ENCODE measurements at places on chromosomes 7 and 10.

- peak; percentile 12 for DNase-seq
Observed at GRCh38 chr10:120634659-120635058, 177.6 kb downstream of the PLPP4 start.

GRCh38 chr10:67663449-67664087 lies 32.4 kb downstream of the CTNNA3 start:
- no peak for DNase-seq

GRCh38 chr10:8129438-8129837 lies 75.0 kb downstream of the GATA3 start:
- no peak for DNase-seq

- DNase-seq, result no peak
Observed at GRCh38 chr7:5177060-5177459, 13.0 kb upstream of the WIPI2 start.

GRCh38 chr7:122556873-122557542 lies 141.9 kb downstream of the RNF133 start:
- DNase-seq, result no peak

GRCh38 chr7:90484706-90485105 lies 15.3 kb downstream of the PTTG1IP2 start:
- no peak for DNase-seq

DNA sequence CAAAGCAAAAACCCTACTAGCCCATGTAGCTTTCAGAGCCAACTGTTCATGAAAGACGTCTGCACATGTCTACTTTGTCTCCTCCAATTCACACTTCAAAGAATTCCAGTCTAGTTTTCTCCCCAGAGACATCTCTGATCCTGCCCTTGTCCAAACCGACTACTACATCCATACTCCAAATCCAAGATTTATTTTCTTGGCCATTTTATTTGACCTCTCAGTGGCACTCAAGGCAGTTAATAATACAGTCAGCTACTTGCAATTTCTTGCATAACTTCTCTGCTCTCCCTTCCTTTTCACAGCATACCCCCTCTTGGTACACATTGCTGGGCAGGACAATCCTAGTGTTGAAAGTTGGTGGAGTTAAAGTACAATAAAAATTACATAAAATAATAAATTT lies 170.9 kb upstream of the INHBA start:
- no peak for DNase-seq

DNA sequence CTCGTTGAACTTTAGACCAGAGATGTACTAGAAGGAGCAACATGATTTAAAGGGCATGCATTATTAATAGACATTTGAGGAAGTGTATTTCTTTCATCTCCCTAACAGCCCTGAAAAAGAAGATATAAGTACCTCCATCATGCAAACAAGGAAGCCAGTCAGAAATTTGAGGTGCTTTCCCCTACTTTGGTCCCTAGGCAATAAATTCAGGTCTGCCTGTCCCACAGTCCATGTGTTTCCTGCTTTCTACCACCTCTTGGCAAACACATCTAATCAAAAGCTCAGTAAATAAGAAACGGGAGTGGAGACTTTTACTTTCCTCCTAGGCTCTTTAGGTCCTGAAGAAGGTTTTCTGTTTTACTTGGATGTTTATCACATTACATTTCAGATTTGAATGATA lies 5.2 kb upstream of the SEMA3C start:
- no peak for DNase-seq

DNA sequence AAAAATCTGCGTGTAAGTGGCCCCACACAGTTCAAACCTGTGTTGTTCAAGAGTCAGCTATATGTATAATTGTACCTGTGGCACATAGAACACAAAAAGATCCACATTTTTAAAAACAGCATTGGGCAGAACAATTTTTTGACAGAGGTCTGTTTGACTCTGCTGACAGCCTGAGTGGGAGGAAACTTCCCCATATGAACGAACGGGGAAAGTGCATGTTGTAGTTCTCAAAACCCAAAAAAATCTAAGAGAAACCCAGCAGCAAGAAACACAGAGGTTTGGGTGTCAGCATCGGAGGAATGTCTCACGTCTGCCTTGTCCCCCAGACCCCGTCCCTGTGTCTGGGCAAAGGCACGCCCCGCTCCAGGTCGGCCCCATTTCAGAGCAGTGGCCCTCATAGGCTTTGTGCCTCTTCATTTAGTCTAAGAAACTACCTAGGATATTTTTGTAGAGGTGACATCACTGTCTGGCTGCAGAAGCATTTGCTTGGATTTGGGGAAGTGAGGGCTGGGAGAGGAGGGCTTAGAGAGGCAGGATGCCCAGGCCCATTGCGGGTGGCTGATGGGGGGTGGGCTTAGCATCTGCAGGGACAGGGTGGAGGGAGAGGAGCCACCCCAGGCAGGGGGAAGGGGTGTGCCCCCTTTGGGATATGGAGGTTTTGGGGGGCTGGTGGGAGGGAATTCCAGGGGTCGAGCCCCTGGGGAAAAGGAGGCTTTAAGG lies 11.0 kb downstream of the CUX1 start:
- no peak for DNase-seq

DNA sequence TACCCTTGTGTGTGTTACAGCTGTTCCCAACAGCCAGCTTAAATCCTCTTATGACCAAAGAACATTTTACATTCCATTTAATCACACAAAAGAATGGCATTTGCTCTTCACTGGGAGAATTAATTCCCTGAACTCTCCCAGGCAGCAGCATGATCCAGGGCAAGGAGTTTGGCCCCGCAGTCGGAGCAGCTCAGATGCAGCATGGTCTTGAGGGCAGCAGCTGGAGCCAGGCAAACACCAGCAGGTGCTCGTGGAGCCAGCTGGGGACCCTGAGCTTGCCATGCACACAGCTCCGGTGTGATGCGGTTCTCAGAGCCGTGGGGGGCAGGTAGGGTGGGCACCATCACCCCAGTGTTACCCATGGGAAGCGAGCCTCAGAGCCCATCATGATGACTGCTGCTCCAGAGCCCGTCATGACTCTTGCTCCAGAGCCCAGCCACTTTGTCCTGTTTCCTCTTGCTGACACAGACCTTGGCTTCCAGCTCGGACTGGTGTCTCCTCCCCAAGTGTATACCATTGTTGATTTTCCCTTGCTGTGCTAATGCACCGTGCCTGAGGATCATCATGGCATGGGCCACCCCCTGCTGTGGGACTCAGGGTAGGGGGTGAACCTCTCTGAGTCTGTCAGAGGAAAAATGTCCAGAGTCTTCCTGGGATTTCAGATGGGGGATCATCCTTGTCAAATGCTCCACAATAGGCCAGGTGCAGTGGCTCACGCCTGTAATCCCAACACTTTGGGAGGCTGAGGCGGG lies 75.8 kb downstream of the ZRANB1 start:
- DNase-seq, result no peak

DNA sequence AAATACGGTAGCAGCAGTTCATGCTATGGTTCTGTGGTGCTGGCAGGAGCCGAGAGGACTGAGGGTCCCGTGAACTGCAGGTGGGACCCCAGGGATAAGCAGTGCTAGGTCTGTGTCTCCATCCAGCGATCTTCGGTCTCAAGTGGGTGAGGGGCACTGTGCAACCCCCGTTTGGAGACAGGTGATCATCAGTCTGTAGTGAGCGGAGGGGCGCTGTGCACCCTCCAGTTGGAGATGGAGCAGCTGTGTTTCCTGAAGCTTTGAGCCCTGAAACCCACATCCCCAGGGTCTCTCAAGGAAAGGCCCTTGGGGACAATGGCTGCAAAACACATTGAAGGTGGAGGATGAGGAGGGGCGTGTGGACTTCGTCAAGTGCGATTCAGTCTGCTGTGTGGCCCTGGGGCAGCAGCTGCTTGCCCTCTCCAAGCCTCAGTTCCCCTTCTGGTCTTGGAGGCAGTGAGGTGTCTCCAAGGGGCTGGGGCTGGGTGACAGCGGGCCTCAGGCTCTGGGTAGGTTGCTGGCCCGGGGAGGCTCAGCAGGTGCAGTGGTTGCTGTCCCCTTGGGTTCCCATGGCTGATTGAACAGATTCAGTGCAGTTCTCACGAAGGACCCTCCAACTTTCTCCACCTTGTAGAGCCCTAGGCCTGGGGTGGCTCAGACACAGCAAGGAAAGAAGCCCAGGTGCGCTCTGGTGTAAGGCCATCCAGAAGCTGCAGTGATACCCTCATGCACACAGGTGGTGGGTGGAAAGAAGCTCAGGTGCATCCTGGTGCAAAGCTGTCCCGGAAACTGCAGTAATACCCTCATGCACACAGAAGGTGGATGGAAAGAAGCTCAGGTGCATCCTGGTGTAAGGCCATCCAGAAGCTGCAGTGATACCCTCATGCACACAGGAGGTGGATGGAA lies 160.6 kb downstream of the ADARB2 start:
- no peak for DNase-seq

DNA sequence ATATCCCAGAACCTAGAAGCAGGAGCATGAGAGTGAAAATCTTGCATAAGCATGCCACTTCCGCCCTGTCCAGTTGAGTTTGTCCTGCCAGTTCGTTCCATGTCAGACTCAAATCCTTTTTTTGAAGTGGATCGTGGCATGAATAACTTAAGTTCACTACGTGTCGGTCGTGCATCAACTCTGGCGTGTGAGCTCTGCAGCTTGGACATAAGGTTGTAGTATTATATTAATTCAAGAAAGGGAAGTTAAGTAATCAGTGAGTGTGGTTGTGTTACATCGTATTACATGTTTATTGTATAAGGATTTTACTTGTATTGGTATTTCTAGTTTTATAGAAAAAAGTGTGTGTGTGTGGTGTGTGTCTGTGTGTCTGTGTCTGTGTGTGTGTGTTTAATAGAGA lies 23.0 kb downstream of the CDC123 start:
- no peak for DNase-seq

DNA sequence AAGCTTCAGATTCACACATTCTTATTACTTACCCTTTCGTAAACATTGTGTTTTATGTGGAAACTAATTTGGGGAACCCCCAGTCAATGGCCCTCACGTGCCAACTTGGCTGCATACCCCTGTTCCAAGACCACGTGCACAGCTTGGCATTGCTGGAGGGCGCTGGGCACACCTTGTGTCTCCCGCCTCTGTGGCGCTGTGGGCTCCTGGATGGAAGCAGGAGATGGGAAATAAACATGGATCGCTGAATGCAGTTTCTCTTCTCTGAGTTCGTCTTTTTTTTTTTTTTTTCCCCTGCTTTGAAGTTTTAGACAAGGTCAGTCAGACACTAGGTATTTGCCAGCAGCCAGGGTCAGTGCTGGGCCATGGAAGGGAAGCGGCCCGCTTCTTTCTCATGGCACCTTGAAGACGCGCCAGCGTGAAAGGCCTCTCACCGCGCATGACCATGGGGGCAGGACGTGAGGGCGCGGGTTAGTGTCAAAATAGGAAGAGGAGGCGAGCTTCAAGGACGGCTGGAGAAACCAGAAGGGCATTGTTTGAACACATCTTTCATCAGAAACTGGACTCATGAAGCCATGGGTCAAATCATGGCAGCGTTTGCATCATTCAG lies 27.3 kb downstream of the BNIP3 start:
- no peak for DNase-seq

DNA sequence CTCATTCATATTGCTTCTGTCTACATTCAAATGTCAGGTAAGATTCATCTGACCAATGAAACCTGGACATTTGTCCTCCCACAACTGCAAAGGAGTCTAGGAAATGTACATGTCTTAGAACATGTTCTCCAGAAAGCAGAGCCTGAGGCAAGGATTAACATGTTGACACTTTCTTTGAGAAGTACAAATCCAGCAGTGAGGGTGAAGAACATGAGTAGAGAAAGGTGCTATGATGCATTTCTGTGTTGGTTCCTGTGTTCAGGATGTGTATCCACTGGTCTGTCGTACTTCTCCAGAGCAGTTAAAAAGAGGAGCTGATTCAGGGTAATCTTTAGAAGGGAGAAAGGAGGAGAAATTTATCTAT lies 146.0 kb upstream of the AGR3 start:
- DNase-seq, result no peak

- DNase-seq, result no peak
Observed at GRCh38 chr7:72430531-72430930, 18.4 kb upstream of the CALN1 start.

DNA sequence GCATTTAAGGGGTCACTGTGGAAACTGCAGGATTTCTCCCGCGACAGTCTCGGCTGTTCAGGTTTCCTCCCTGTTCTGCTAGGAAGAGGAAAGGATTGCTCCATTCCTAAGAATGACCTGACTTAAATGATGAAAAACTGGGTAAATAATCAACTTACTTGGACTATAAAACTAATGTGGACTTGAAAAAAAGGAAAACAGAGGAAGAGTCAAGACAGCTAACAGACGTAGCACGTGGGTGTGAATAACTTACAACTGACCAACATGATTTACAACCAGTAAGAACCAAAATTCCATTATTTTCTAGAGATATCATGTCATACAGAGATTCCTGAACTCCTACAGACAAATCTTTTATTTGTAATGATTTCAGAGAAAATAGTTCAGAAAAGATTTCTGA lies 93.8 kb downstream of the ADAM12 start:
- DNase-seq, result no peak

- no peak for DNase-seq
Observed at GRCh38 chr7:139960157-139960556, 102.6 kb downstream of the PARP12 start.

- DNase-seq, result no peak
Observed at GRCh38 chr10:21919117-21919516, 84.4 kb downstream of the DNAJC1 start.

DNA sequence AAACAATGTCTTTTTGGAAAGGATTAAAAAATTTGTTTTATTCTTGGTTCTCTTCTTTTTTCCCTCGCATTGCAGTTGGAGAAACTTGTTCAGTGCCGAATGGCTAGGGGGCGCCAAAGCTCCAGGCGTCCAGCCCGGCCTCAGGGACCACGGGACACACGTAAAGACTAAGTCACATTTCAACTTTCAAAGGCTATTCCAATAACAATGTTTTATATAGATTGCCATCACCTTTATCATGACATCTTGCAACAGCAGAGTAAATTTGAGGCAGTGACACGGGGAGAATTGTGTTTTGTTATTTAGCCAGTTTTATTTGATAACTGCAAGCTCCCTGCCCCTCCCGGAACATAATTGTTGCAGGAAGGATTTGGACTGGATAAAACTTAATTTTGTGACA lies 2.2 kb upstream of the IGFBP3 start:
- no peak for DNase-seq

GRCh38 chr10:93379731-93380575 lies 102.2 kb downstream of the MYOF start:
- DNase-seq, result no peak

GRCh38 chr10:97851341-97852001 lies 1.8 kb downstream of the GOLGA7B start:
- no peak for DNase-seq

DNA sequence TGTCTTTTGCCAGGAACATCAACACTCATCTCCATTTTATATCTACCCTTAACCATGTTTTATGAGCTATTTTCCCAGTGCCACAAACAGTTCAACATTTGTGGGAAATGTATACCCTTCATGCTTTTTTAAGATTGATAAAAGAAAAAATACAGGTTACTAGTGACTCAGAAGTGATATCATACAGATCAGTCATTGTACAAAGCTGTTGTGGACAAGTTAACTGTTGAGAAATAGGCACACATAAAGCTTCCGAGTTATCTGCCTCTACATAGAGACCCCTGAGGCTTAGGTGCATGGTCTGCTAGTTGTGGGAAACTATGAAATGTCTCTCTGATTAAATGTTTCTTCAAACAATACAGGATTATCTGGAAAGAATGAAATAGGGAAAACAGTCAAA lies 96.3 kb downstream of the LSM5 start:
- DNase-seq, result no peak
